ENCODE measurements at places on chromosomes 3 and 15. TPM values are rescaled to one million over a fixed set of nuclear protein-coding genes. Genes with fewer than 3 reads are reported as not detected.

HTD2 gene
- 13.2 TPM for total RNA-seq

- peaks cover 11% of the 10 kb centered on the region for H3K27me3 ChIP-seq
- no peaks in the 10 kb centered on the region for H3K4me1 ChIP-seq
- no peak overlapping the region for H3K27ac ChIP-seq
- no peak overlapping the region for H3K4me3 ChIP-seq
- no peaks in the 10 kb centered on the region for H3K36me3 ChIP-seq
These were observed 12.8 kb upstream of the ARRDC4 start for GRCh38 chr15:97947465-97948260.

SLC51A gene
- not detected for total RNA-seq

DNA sequence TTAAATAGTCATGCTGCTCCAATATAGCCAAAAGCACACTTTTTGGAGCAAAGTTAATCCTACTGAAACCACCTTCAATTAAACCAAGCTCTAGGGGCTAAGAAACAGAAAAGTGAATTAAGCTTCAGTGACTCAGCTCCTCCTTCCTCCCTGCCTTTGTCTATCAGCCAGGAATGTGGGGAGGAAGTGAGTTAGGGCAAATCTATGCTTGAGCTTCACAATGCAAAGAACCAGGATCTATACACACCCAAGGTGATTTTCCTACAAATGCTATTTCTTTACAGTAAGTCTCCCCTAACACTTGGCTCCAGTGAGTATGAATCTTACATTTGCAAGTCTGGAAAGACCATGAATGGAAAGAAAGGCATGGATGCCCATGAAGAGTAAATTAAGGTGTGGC, 212.1 kb downstream of the P3H2 start:
- DNase-seq: no peak
- H3K4me1 ChIP-seq: no peaks in the 10 kb centered on the region
- H3K36me3 ChIP-seq: no peaks in the 10 kb centered on the region
- no peak overlapping the region for H3K27ac ChIP-seq

GRCh38 chr3:129812589-129812988, 80.9 kb downstream of the TMCC1 start:
- no peak overlapping the region for H3K27ac ChIP-seq
- H3K4me1 ChIP-seq: peaks cover 9% of the 10 kb centered on the region
- no peaks in the 10 kb centered on the region for H3K36me3 ChIP-seq
- H3K27me3 ChIP-seq: no peaks in the 10 kb centered on the region
- no peak for DNase-seq

OR5K2 gene
- not detected for total RNA-seq

GRCh38 chr15:83108266-83109219, 1.1 kb downstream of the TM6SF1 start:
- peak overlapping the region; percentile 79 for H3K27ac ChIP-seq
- peak; percentile 68 for DNase-seq
- H3K27me3 ChIP-seq: peaks cover 3% of the 10 kb centered on the region

NSUN3 gene
- 8.7 TPM for total RNA-seq

GRCh38 chr3:21405671-21406667, 345.0 kb downstream of the ZNF385D start:
- H3K27ac ChIP-seq: no peak overlapping the region
- H3K36me3 ChIP-seq: no peaks in the 10 kb centered on the region
- H3K4me3 ChIP-seq: no peak overlapping the region

- no peak overlapping the region for H3K4me3 ChIP-seq
- no peaks in the 10 kb centered on the region for H3K36me3 ChIP-seq
- H3K27ac ChIP-seq: no peak overlapping the region
- no peaks in the 10 kb centered on the region for H3K27me3 ChIP-seq
- no peak for DNase-seq
- no peaks in the 10 kb centered on the region for H3K4me1 ChIP-seq
These were observed 26.8 kb downstream of the LRRC31 start for GRCh38 chr3:169842960-169843359.

- no peak overlapping the region for H3K4me3 ChIP-seq
- H3K4me1 ChIP-seq: peaks cover 28% of the 10 kb centered on the region
- H3K36me3 ChIP-seq: no peaks in the 10 kb centered on the region
These were observed 74.1 kb upstream of the POMGNT2 start for GRCh38 chr3:43180027-43180426.

DNA sequence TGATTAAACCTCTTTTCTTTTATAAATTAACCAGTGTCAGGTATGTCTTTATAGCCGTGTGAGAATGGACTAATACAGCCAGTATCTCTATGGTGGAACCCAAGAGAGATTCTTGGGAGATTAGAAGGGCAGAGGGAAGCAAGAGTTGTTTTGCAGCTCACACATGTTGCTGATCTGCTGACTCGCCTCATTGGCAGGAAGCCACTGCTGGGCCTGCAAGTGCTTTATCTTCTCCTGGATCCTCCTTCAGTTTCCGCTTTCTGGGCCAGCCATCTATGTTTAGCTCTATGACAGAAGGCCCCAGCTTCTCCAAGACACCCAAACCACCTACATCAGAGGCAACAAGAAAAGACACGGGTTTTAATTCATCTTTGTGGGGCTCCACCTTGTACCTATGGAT, 23.4 kb upstream of the GALNT15 start:
- no peaks in the 10 kb centered on the region for H3K36me3 ChIP-seq
- H3K27me3 ChIP-seq: no peaks in the 10 kb centered on the region
- DNase-seq: peak; percentile 78
- H3K27ac ChIP-seq: peak overlapping the region; percentile 19
- H3K4me3 ChIP-seq: no peak overlapping the region
- peaks cover 5% of the 10 kb centered on the region for H3K4me1 ChIP-seq

TRIM42 gene
- not detected for total RNA-seq

UCN2 gene
- total RNA-seq: 0.25 TPM

EPHA6 gene
- total RNA-seq: 1.2 TPM

- H3K36me3 ChIP-seq: no peaks in the 10 kb centered on the region
- H3K27me3 ChIP-seq: no peaks in the 10 kb centered on the region
- peaks cover 44% of the 10 kb centered on the region for H3K4me1 ChIP-seq
- no peak overlapping the region for H3K4me3 ChIP-seq
These were observed 118.4 kb downstream of the ATG7 start for GRCh38 chr3:11390411-11391131.

UBL7 gene
- total RNA-seq: 49.5 TPM

DNA sequence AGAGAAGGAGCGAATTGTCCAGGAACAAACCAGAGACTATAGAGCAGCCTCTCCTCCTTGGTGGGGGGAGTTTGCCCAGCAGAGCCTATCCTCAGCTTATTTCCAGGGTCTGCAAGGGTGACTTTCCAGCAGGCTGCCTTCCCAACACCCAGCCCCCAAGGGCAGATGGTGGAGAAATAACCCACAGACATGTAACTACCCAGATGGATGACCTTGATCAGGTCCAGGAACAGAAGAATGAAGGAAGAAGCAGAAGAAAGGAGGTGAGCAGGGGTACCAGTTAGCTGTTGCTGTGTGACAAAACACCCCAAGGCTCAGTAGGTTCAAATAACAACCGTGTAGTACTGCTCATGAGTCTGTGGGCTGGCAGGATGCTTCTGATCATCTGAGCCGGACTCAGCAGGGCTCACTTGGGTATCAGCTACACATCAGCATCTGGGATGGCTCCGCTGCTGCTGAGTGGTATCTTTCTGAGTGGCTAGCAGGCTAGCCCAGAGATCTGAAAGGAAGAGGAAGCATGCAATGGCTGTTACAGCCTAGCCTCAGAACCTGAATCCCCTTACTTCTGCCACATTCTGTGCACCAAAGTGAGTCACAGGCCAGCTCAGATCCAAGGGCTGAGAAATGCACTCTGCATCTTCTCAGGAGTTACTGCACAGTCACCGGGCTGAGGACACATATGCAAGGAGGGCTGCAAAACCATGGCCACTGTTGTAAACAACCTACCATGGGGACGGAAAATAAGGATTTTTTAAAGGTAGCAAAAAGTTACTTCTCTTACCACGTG, 22.2 kb upstream of the TXNRD3 start:
- H3K27ac ChIP-seq: no peak overlapping the region
- H3K4me3 ChIP-seq: no peak overlapping the region
- H3K36me3 ChIP-seq: no peaks in the 10 kb centered on the region
- DNase-seq: no peak
- H3K4me1 ChIP-seq: peaks cover 7% of the 10 kb centered on the region

Measured in heart left ventricle (tissue), 16 donors.